ENCODE measurements at places on chromosomes 5 and 9. TPM values are rescaled to one million over a fixed set of nuclear protein-coding genes. Genes with fewer than 3 reads are reported as not detected.

GRCh38 chr9:131677444-131678180 lies 62.3 kb downstream of the RAPGEF1 start:
- H3K4me1 ChIP-seq, result peaks cover 39% of the 10 kb centered on the region
- no peaks in the 10 kb centered on the region for H3K36me3 ChIP-seq
- H3K27me3 ChIP-seq, result no peaks in the 10 kb centered on the region
- peak overlapping the region; percentile 40 for H3K4me3 ChIP-seq
- DNase-seq, result peak; percentile 48

PCDHAC1 gene
- total RNA-seq, result 4.8 TPM

AMBP gene
- not detected for total RNA-seq

DNA sequence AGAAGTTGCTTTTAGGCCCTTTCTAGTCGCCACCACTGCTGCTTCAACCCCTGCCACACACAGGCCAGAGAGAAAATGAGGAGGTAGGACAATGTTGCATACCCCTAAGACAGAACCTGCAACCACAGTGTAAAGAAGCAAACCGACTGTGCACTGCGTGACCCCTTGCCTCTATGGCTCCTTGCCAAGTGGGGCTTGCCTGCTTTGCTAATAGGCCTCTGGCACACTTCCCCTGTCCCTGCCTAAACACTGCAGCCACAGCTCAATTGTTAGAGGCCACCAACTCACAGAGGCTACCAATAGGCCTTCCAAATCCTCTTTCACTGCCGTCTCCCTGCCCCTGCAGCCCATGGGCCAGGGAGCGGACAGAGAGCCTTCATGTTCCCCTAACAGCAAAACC lies 280.1 kb downstream of the CDH10 start:
- no peak overlapping the region for H3K4me3 ChIP-seq
- H3K4me1 ChIP-seq, result no peaks in the 10 kb centered on the region
- H3K36me3 ChIP-seq, result no peaks in the 10 kb centered on the region
- no peak overlapping the region for H3K27ac ChIP-seq
- no peaks in the 10 kb centered on the region for H3K27me3 ChIP-seq

- H3K27me3 ChIP-seq, result peaks cover 32% of the 10 kb centered on the region
- DNase-seq, result no peak
- peak overlapping the region; percentile 72 for H3K4me3 ChIP-seq
- no peaks in the 10 kb centered on the region for H3K36me3 ChIP-seq
- H3K4me1 ChIP-seq, result peaks cover 5% of the 10 kb centered on the region
Observed at GRCh38 chr9:109640580-109641371, 139.2 kb upstream of the PALM2AKAP2 start.

GRCh38 chr9:124469011-124469832 lies 19.0 kb downstream of the ADGRD2 start:
- DNase-seq, result no peak
- H3K27me3 ChIP-seq, result no peaks in the 10 kb centered on the region
- no peaks in the 10 kb centered on the region for H3K4me1 ChIP-seq
- H3K4me3 ChIP-seq, result no peak overlapping the region
- no peak overlapping the region for H3K27ac ChIP-seq

DNA sequence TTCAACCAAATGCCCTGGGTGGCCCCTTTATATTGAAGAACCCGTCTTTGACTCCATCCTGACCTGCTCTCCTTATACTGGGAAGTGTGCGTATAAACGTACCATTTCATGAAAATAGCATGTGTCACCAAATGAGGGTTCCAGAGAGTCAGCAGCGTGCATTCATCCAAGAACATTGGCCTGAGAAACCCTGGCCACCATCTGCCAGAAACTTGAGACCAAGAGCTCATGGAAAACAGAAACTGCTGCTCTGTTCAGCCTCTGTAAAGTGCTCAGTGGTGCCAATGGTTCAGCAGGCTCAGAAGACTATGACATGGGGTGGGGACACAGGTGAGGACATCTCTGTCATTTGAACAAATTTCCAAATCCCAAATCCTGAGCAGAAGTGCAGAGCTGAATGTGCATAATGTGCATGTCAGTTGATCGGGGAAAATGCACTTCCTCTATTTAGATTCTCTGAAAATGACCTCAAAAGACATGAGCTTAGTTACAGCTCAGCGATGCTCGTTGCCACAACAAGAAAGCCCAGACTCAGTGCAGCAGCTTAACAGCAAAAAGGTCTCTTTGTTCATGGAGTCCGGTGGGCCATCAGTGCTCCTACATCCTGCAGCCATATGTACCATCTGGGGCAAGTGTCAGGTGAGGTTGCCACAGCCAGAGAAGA lies 176.1 kb downstream of the ATPSCKMT start:
- no peaks in the 10 kb centered on the region for H3K4me1 ChIP-seq
- no peak overlapping the region for H3K4me3 ChIP-seq
- peaks cover 33% of the 10 kb centered on the region for H3K27me3 ChIP-seq
- no peak for DNase-seq
- H3K27ac ChIP-seq, result no peak overlapping the region

PRLR gene
- 0.40 TPM for total RNA-seq

DNA sequence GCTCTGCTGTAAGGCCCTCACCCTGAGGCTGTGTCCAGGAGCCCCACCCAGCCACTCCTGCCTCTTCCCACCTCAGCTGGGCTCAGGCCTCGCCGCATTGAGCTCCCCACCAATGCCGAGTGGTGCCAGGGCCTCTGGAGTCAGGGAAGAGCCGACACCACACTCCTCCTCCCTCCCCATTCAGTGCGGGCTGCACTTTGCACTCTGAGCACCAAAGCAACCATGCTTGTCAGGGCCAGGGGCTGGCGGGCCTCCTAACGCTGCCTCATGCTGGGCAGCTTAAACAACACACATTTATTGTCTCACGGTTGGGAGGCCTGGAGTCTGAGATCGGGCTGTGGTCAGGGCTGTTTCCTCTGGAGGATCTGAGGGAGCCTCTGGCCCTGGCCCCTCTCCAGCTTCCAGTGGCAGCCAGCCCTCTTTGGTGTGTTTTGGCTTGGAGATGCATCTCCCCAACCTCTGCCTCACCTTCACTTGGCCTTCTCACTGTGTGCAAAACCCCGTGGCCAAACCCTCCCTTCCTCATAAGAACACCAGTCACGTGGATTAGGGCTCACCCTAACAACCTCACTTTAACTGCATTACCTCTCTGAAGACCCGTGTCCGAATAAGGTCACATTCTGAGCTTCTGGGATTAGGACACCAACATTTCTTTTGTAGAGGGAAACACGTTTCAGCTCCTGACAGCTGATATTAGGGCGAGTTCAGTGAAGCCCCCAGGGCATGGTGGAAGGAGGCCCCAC lies 157.8 kb downstream of the MED10 start:
- no peak overlapping the region for H3K4me3 ChIP-seq

- H3K27me3 ChIP-seq, result no peaks in the 10 kb centered on the region
- DNase-seq, result no peak
- H3K4me1 ChIP-seq, result no peaks in the 10 kb centered on the region
- no peak overlapping the region for H3K4me3 ChIP-seq
Observed at GRCh38 chr5:125785407-125785806, 637.8 kb upstream of the GRAMD2B start.

DNA sequence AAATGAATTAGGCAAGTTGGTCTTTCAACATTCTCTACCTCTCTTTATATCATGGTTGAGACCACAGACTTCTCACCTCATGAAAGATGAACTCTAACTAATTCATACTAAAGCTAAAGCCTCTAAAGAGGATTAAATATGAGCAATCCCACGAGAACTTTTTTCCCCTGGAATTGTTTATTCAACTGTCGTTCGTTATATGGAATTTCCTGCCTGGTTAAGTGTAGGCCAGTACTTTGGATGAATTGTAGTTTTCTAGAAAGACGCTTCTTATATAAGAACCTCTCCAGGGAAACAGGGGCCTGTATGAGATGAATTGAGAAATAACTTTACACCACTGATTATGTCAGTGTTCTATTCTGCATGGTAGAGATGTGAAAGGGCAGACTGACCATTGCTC lies 42.9 kb downstream of the PDCD1LG2 start:
- no peak overlapping the region for H3K4me3 ChIP-seq
- no peak overlapping the region for H3K27ac ChIP-seq
- H3K4me1 ChIP-seq, result peaks cover 22% of the 10 kb centered on the region
- no peaks in the 10 kb centered on the region for H3K27me3 ChIP-seq
- no peak for DNase-seq

DNA sequence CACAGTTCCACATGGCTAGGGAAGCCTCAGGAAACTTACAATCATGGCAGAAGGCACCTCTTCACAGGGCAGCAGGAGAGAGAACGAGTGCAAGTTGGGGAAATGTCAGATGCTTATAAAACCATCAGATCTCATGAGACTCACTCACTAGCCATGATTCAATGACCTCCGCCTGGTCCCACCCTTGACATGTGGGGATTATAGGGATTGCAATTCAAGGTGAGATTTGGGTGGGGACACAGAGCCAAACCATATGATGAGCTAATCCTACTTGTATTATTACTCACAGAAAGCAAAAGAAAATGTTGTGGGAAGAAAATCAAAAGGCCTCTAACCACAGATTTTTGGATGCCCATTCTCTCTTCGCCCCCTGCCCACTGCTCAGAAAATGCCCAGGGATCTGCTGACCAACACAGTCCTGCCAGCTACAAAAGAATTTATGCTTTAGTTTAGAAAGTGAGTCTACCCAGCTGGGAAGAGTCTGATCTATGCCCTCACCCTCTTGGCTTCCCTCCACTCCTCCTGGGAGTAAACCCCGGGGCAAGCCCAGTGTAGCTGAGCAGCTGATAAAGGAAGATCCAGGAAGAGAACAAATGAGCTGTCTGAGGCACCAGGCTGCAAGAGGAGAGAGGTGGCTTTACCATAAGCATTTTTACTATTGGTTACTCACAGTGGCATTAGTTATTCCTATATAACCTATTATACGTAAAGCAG lies 53.1 kb downstream of the RNF130 start:
- no peaks in the 10 kb centered on the region for H3K4me1 ChIP-seq
- H3K27me3 ChIP-seq, result no peaks in the 10 kb centered on the region
- no peak overlapping the region for H3K4me3 ChIP-seq
- no peaks in the 10 kb centered on the region for H3K36me3 ChIP-seq

ZNF618 gene
- total RNA-seq, result 5.8 TPM

- no peaks in the 10 kb centered on the region for H3K27me3 ChIP-seq
- H3K4me3 ChIP-seq, result no peak overlapping the region
- no peak for DNase-seq
- H3K27ac ChIP-seq, result no peak overlapping the region
- H3K36me3 ChIP-seq, result no peaks in the 10 kb centered on the region
- H3K4me1 ChIP-seq, result peaks cover 8% of the 10 kb centered on the region
Observed at GRCh38 chr9:136965771-136966484, 11.4 kb upstream of the PTGDS start.

DNA sequence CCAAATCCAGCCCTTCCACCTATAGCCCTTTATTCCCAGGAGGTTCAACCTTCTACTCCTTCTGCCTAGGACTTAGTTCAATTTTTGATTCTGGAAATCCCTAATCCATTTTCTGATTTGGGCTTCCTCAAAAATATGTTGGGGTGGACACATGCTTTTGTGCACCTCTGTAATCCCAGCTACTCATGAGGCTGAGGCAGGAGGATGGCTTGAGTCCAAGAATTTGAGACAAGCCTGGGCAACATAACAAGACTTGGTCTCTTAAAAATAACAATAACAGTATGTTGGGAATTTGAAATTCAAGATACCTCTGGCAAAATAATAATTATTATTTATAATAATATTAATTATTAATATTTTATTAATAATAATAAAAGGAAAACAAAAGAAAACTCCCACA lies 188.7 kb upstream of the TLE4 start:
- no peak overlapping the region for H3K4me3 ChIP-seq
- no peaks in the 10 kb centered on the region for H3K27me3 ChIP-seq
- DNase-seq, result no peak
- H3K4me1 ChIP-seq, result no peaks in the 10 kb centered on the region

Measured in PC-3 (cell line).